ENCODE measurements at places on chromosomes 1 and 21. TPM values are rescaled to one million over a fixed set of nuclear protein-coding genes. Genes with fewer than 3 reads are reported as not detected.

The IGSF3 gene
- total RNA-seq, result 10.9 TPM

The EPHA2 gene
- total RNA-seq, result 27.0 TPM

The TSACC gene
- total RNA-seq, result 8.3 TPM

The NTMT2 gene
- total RNA-seq, result not detected

The DCST2 gene
- not detected for total RNA-seq

The ROR1 gene
- 0.73 TPM for total RNA-seq

The LRRIQ3 gene
- 3.7 TPM for total RNA-seq

The CYP4A22 gene
- total RNA-seq, result not detected

The DIPK1A gene
- 14.3 TPM for total RNA-seq

The PCNX2 gene
- total RNA-seq, result 35.1 TPM

The MYBPH gene
- total RNA-seq, result 0.75 TPM

The TACSTD2 gene
- 8.4 TPM for total RNA-seq

The RIMS3 gene
- total RNA-seq, result 4.4 TPM

The PLA2G4A gene
- 6.4 TPM for total RNA-seq

The GPR157 gene
- total RNA-seq, result 7.9 TPM

The OR2W3 gene
- 25.8 TPM for total RNA-seq

The BATF3 gene
- 1.2 TPM for total RNA-seq

The TCP10L gene
- 1.1 TPM for total RNA-seq

The INPP5B gene
- 24.7 TPM for total RNA-seq

The ADORA3 gene
- total RNA-seq, result 2.3 TPM

The TNFRSF4 gene
- total RNA-seq, result 2.6 TPM

The HEYL gene
- 13.1 TPM for total RNA-seq

The RBBP4 gene
- 132 TPM for total RNA-seq

The ZSWIM5 gene
- 12.5 TPM for total RNA-seq

The OR2L8 gene
- 0.68 TPM for total RNA-seq

The AADACL3 gene
- total RNA-seq, result not detected

The CCDC185 gene
- not detected for total RNA-seq

The VPS72 gene
- total RNA-seq, result 41.4 TPM

The NFYC gene
- 94.5 TPM for total RNA-seq

The PDZK1IP1 gene
- total RNA-seq, result 3.0 TPM

The SPRR1B gene
- total RNA-seq, result not detected

The LCA5L gene
- 5.4 TPM for total RNA-seq

The HNRNPCL1 gene
- total RNA-seq, result not detected

All from thyroid gland (tissue), 4 donors.